ENCODE measurements at places on chromosomes 5 and 9.

- DNase-seq: peak; percentile 22
These were observed 12.6 kb downstream of the VLDLR start for GRCh38 chr9:2634153-2634552.

GRCh38 chr9:128390813-128391711 is 19.9 kb downstream of the URM1 start:
- peak; percentile 21 for DNase-seq

- no peak for DNase-seq
These were observed 5.7 kb upstream of the DCTN4 start for GRCh38 chr5:150764530-150764929.

DNA sequence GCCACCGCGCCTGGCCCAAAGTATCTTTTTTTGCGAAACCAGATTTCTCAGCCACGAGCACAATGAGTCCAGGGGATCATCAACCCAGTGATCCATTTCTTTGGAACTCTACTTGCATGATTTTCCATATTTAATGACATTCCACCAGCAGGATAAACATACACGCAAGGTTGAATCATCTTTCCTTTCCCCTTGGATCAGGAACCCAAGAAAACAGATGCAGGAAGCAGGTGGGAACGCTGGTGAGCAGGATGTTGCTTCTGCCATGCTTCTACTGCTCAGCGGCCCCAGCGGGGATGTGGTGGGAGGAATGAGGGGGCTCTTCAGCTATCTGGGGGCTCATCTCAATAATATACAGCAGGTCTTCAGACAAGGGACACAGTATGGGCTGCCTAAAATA is 118.2 kb downstream of the SEC61B start:
- no peak for DNase-seq

- DNase-seq: no peak
These were observed 71.2 kb downstream of the AK8 start for GRCh38 chr9:132806723-132807421.

DNA sequence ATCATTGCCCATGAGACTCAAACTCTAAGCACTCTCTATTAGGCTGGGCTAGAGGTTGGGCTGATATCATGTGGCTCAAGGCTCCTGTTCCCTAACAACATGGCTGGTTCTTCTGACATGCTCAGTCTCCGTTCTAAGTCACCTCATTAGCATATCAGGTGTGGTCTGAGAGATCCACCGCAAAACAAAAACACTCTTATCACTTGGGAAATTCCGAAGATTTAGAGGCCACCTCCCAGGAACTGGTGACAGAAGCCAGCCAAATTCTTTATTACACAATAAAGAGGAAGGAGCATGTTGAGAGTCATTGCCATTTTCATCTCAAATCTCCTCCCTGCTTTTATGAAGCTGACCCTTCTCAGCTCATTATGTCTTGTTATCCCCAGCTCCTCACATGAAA is 107.6 kb downstream of the MSX2 start:
- DNase-seq: no peak

DNA sequence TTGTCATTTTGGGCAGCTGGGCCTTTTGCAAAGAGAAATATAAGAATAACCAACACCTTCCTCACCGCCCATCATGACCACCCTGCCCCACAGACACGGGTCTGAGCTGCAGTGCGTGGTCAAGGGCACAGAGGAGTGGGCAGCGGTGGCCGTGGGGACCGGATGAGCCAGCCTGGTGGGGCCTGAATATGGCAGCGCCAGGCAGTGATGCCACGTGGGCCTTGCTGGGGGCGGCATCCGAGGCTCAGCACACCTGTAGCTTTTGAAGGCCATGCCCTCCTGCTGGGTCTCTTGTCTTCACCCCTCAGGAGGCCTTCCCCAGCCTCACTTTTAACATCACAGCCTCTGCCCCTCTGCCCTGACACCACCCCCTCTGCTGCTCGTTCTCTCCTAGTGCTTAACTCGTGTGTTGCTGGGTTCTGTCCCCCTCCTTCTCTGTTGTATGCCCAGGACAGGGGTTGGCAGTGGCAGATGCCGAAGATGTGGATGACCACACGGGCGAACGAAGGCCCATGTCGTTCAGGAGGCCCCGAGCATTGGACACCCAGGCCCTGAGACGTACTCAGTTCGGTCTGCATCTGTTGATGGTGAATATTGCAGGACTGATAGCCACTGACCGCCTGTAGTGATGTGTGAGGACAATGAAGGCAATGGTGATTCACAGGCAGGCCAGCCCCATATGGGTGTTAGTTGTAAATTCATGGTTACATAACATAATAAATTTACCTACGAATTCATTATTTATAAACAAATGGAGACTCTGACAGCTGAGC is 46.0 kb downstream of the AHRR start:
- DNase-seq: no peak

GRCh38 chr5:6221141-6221626 is 157.2 kb downstream of the MED10 start:
- DNase-seq: no peak

GRCh38 chr5:113692891-113693457 is 179.5 kb downstream of the YTHDC2 start:
- peak; percentile 9 for DNase-seq

DNA sequence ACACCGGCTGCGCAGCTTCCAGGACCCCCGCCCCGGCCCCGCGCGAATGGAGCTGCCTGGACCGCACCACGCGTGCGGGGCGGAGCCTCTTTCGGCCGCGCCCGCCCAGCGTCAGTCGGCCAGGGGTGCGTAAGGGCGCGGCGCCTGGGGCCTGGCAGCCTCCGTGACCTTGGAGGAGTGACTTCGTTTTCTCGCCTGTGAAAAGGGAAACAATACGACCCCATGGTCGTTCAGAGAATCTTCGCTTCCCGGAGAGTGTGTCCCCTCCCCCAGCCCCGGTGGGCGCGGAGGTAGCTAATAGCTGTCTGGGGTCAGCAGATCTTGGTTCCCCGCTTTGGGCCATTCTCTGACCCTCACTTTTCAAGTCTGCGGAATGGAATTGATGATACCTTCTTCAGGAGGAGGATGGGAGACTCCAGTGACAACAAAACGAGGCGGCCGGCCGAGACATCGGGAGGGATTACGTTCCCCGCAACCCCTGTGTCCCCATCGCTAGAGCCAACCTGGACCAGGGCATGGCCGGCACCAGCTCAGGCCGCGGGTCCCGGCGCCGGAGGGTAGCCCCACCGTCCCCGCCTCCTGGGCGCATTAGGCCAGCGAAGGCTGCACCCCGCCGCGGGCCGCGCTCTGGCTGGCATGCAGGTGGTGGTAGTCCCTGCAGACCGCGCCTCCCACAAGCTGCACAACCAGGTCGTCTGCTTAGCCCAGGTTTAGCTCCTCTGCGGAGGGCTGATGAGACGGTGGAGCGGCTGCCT is 5.5 kb upstream of the CDHR2 start:
- DNase-seq: peak; percentile 40

DNA sequence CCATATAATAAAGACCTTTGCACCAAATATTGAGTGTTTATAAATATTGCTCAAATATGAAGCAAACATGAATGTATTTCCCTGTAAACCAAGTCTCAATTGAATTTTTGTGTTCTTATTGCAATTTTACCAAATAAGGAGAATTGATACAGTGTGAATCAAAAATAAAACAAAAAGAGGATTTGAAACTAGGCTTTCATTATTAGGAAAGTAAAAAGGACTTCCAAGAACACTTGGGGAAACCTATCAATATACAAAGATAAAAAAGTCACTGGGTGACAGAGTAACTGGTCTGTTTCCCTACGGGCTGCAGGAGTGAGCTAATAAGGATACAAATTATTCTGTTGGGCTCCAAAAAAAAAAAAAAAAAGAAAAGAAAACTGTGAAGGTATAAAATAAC is 44.8 kb upstream of the SNX2 start:
- DNase-seq: no peak

Measured in caudate nucleus (tissue), 63 donors.